HFFc6 (cell line): ENCODE measurements at places on chromosomes 7 and 10.

- no peak for DNase-seq
These were observed 43.5 kb downstream of the YKT6 start for GRCh38 chr7:44244282-44244681.

- no peak for DNase-seq
These were observed at the start of gene FAM131B for GRCh38 chr7:143362131-143363015. Gene FAM131B, minus strand, starts transcription at chr7:143362713. Its CDS starts 110 bp downstream, at chr7:143362603.

DNA sequence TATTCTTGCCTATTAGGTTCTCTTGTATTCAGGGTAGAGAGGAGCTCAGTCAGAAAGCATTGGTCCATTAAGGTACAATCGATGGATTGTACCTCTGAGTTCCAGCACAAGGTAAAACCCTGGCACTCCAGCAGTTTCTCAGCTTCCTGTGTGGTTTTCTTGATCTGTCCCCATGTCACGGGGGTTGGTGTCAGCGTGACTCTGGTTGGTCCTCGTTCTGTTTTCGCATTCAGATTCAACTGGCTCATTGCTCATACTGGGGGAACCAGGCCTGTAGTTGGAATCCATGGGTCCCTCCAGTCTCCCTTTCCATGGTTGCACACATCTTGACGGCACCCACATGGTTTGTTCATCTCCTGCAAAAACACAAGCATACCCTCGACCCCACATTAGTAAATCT is 32.7 kb upstream of the RASGEF1A start:
- DNase-seq, result no peak

DNA sequence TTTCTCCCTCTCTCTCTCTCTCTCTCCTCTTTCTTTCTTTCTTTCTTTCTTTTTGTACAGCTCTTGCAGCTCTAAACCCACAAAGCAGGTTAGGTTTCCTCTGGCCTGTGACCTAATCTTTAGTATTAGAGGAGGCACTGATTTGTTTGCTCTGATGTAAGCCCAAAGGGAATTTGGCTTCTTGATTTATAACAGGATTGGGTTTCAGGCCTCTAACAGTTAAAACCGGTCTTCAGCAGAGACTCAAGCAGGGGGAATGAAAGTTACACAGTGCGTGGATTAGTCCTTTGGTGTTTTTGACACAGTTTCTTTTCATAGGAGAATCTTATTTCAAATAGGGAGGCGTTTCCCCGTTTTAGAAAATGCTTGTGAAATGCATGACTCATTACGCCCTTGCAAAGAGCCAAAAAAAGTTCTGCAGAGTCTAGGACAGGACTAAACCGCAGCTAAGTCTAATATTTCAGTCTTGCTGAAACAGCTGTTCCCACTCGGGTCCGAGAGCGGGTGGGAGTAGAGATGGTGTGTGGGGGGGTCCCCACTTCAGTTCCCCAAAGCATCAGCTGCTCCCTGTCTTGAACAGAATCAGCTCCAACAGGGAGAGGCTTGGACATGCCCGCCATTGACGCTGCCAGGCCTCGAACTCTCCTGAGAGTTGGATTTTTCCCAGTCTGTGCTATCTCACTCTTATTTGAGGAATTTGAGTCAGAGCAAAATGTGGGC is 296.5 kb upstream of the PITRM1 start:
- DNase-seq, result peak; percentile 89

DNA sequence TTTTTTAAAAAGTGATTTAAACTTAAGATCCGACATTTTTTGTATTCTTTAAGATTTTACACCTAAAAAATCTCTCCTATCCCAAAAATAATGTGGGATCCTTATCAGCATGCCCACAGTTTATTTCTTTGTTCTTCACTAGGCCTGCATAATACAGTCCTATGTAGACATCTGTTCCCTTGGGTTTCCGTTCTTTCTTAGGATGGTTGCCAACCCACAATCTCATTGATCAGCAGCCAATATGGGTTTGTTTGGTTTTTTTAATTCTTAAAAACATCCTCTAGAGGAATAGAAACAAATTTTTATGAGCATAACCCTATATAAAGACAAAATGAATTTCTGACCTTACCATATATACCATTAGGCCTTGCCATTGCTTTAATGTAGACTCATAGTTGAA is 8.4 kb upstream of the HBP1 start:
- no peak for DNase-seq

DNA sequence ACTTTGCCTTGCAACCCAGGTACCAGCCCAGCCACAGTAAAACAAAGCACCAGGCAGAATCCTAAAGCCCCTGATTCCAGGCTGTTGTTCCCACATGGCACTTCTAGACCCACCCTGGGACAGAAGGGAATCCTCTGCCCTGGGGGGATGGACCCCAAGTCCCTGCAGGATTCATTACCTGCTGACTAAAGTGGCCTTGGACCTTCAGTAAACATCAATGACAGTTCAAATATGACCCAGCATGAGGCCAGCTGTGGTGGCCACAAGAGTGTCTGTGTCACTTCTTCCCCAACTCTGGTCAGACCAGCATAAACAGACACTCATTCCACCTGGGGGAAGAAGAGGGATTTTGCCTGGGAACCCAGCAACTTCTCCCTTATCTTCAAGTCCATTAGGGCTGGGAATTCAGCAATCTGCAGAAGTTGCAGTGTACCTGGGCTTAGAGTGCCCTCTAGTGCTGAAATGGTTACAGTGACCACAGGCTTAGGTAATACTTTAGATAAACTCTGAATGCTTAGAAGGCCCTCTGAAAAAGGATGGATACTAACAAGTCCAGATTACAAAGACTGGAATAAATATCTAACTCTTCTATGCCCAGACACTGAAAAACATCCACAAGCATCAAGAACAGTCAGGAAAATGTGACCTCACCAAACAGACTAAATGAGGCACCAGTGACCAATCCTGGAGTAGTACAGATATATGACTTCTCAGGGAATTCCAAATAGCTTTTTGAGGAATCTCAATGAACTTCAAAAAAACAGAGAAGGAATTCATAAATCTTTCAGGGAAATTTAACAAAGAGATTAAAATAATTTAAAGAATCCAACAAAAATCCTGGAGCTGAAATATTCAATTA is 108.5 kb upstream of the TMEM168 start:
- DNase-seq, result peak; percentile 69

DNA sequence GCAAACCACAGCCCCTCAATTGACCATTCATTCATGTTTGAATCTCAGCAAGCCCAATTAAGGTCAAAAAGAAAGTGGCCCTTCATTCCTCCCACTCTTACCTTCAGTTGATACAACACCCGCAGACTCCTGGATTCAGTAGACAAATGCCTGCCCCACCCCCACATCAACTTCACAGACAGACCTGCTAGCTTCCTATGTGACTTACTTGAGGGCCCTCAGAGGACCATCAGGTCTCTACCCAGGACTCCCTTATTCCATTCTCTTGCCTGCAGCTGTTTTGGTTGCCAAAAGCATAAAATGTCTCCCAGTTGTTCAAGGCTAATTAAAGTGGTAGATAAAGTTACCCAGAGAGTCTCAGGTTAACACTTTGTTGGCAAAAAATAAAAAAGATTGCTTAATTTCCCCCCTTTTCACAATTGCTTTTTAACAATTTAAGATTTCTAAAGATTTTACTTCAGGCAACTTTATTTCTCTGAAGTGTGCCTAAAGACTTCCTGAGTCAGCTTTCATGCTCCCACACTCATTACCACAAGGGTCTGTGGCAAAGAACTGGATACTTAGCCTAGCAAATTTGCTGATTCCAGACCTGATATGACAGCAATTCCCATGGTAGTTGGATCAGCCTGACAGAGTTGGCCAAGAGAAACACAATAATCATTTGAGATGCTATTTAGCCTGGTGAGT is 3.3 kb upstream of the MTERF1 start:
- DNase-seq, result peak; percentile 10

DNA sequence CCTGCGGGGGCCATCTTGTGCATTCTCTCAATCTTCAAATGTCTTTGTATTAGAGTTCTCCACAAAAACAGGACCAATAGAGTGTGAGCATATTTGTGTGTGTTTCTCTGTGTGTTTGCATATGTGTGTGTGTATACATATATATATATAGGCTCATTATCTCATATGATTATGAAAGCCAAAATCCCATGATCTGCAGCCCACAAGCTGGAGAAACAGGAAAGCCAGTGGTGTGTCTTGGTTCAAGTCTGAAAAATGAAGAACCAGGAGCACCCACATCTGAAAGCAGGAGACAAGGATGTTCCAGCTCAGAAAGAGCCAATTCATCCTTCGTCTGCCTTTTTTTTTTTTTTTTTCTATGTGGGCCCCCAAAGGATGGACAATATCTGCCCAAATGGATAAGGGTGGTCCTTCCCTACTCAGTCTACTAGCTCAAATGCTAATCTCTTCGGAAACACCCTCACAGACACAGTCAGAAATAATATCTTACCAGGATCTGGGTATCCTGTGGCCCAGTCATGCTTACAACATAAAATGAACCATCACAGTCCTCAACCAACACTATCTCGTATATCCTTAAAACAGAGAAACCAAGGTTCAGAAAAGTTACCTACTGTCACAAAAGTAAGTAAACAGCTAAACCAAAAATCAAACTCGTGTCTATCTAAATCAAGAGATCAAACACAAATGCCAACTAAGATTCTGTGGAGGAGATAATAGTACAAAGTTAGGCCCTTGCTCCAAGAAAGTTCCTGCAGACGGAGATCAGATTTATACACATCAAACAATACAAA is 141.9 kb downstream of the JMJD1C start:
- DNase-seq, result no peak

- DNase-seq, result peak; percentile 70
These were observed 146.4 kb upstream of the LYZL2 start for GRCh38 chr10:30775779-30776591.

- no peak for DNase-seq
These were observed 30.0 kb upstream of the FERD3L start for GRCh38 chr7:19175241-19175640.

GRCh38 chr10:1939016-1939415 is 201.7 kb upstream of the ADARB2 start:
- no peak for DNase-seq

DNA sequence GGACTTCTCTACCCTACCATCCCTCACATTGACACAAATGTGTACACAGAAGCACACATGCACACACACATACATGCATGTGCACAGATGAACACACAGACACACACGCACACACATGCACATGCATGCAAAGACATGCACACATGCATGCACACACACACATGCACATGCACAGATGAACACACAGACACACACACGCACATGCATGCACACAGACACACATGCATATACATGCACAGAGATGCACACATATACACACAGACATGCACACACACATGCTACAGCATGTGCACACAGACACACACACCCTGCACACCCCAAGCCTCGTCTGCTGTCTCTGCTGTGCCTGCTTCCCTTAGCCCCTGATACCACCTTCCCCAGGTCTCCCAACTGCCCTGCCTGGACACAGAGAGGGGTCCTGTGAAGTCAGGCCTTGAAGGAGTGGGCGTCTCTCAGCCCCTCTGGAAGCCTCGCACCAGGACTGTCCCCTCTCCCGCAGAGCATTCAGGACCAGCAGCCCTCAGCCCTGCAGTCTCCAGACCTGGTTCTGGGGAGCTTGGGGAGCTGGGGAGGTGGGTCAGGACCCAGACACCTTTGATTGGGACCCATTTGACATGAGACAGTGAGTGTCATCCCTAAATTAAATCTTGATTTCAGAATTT is 181.8 kb downstream of the DNAJB6 start:
- no peak for DNase-seq

GRCh38 chr10:123359539-123359938 is 205.3 kb downstream of the BUB3 start:
- DNase-seq, result no peak

GRCh38 chr10:62794306-62794705 is 10.2 kb upstream of the ADO start:
- DNase-seq, result no peak

GRCh38 chr7:89060234-89060633 is 264.7 kb upstream of the TEX47 start:
- no peak for DNase-seq

DNA sequence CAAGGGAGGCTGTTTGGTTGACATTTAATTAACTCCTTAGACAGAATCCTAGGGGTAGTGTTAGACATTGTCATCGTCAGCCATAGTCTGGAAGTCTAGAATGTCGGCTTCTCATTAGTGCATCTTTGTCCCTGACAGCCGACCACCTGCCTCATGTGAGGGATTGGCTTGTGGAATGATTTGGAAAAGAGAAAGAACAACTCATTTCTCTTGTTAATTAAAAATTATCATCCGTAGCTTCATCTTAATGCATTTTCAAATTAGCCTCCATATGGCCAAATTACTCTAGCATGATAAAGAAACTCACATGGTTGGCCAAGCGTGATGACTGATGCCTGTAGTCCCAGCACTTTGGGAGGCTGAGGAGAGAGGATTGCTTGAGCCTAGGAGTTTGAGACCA is 97.7 kb upstream of the PARD3 start:
- no peak for DNase-seq

DNA sequence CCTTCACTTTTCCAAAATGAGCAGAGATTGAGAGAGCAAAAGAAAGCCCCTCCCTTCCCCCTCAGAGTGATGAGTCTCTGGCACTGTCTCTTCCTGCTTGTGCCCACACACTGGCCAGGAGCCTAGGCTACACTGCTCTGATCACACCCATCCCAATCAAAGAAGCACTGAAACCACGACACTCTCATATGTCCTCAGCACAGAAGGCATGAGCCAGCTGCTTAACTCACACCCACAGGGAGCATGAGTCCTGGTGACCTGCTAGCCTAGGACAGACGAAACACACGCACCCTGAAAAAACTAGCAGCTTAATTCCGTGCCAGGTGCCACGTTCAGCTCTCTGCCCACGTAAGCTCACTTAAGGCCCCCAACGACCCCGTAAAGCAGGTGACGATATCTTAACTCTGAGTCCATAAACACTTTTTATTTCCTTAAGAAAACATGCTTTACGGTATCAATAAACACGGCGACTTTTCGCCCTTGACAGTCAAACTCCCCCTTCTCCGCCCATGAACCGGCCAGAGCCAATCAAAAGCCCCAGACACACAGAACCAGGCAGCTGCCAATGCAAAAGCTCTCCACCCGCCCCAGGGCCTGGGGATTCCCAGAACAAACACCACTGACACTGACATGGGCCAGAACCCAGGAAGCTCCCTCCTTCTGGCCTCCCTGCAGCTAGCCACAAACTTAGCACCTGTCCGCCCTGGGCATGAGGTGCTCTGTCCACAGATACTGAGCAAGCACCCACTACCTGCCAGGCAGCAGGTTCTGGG is 69.0 kb downstream of the TNRC18 start:
- peak; percentile 6 for DNase-seq

- no peak for DNase-seq
These were observed 263.0 kb upstream of the ETV1 start for GRCh38 chr7:14252458-14252857.

- DNase-seq, result no peak
These were observed 39.8 kb downstream of the GBF1 start for GRCh38 chr10:102285133-102285532.

- DNase-seq, result no peak
These were observed 193.3 kb downstream of the RAMP3 start for GRCh38 chr7:45350896-45351295.
